Substantia nigra (tissue), 51 donors: ENCODE measurements at places on chromosomes 1 and 21.

DNA sequence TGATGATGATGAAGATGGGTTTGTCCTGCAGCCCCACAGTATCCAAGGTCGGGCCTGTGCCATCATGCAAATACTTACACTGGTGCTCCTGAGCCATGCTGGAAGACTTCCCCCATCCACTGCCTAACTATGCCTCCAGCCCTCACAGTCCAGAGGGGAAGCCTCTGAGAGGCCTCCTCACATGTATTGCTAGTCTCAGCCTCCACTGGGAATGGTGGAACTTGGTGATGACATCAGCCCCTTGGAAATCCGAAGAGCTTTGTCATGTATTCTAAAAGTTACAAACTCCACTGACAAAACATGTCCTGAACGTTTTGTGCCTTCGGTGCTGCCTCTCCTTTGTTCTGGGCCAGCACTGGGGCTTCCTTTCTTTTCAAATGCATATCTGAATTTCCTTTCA lies 61.1 kb upstream of the DMRTB1 start:
- DNase-seq: no peak

DNA sequence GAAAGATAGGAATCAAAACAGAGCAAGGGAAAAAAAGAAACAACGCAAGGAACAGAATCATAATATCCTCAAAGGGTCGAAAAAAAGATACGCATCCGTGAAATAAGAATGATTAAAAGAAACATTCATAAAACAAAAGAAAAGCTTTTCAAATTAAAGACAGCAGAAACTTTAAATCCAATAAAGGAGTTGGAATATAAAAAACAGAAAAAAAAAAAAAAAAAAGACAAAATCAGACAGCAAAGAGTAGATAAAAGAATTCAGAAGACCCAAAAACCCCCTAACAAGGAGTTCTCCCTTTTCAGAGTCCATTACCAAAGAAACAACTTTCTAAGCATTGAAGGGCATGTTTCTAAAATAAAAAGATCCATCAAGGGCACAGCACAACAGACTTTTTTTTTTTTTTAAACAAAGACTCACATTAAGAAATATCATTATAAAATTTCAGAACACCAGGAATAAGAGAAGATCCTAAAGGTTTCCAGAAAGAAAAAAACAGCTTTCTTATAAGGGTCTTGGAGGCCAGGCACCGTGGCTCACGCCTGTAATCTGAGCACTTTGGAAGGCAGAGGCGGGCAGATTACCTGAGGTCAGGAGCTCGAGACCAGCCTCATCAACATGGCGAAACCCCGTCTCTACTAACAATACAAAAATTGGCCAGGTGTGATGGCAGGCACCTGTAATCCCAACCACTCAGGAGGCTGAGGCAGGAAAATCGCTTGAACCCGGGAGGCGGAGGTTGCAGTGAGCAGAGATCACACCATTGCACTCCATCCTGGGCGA lies 44.7 kb downstream of the ENAH start:
- DNase-seq: no peak

- no peak for DNase-seq
These were observed 1136.4 kb downstream of the MRPL39 start for GRCh38 chr21:24470852-24471251.

DNA sequence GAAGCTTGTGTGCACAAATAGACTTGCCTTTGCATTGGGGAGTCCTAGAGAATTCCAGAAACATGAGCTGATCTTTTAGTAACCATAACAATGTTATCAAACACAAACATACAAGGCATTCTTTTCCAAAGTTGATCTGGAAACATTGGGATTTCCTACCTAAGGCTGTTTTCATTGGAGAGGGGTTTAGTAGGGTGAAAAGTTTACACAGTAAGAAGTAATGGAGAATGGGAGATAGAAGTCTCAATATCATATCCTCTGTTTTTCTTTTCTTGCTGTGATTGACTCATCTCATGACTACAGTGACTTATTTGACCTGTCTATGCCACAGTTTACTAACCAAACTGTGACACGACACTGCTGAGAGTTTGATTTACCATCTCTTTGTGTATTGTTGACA lies 65.6 kb upstream of the PLA2G4A start:
- DNase-seq: no peak

GRCh38 chr1:219731771-219732170 lies 118.9 kb upstream of the ZC3H11B start:
- DNase-seq: no peak

- DNase-seq: no peak
These were observed 3.6 kb upstream of the NAV1 start for GRCh38 chr1:201535046-201535918.

DNA sequence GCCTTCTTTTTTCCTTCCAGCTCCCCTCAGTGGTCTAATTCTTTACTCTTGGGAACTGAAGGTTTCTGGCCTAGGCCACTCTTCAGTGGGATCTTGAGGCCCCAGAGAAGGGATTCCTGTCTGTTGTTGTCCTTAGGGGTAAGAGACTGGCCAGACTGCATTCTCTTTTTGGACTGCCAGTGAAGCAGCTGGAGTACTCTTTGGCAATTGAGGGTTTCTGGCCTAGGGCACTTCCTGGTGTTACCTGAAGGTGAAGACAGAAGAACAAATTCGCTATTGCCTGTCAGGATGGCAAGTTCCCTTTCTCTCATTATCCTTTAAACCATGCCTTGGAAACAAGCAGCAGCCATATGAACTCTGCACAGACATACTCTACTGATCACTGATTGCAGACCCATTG lies 286.6 kb upstream of the ZP4 start:
- no peak for DNase-seq

GRCh38 chr1:66374561-66375111 lies 159.3 kb upstream of the SGIP1 start:
- DNase-seq: no peak

DNA sequence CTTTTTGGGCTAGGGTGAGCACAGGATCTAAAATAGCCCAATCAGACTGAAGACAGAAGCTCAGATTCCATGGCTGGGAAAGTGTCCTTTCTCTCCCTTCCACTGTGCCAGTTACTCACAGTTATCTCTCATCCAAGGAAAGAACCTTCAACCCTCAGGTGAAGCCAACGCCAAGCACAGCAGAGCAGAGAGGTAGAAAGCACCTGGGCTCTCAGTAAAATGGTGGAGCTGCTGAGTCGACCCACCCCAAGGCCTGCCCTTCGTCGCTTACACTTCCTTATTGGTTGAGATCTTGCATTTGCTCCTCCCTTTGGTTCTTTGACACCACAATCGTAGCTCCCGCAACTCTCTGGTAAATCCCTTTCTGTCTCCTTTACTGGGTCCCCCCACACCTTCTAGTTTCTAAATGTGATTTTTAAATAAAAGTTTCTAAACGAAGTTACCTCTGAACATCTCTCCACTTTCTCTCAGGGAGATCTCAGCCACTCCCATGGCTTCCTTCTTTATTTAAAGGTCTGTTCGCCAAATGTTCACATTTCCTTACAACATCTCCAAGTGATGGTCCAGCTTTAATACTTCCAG lies 27.5 kb upstream of the SLC30A1 start:
- DNase-seq: no peak

GRCh38 chr1:182768963-182769362 lies 20.6 kb upstream of the NPL start:
- DNase-seq: no peak
